NCI-H774 (cell line): ENCODE measurements at places on chromosomes 5 and 9.

- no peak for DNase-seq
Observed at GRCh38 chr9:127919253-127919815, 2.5 kb upstream of the ST6GALNAC4 start.

GRCh38 chr5:102863764-102864560 is 108.9 kb downstream of the PAM start:
- no peak for DNase-seq

DNA sequence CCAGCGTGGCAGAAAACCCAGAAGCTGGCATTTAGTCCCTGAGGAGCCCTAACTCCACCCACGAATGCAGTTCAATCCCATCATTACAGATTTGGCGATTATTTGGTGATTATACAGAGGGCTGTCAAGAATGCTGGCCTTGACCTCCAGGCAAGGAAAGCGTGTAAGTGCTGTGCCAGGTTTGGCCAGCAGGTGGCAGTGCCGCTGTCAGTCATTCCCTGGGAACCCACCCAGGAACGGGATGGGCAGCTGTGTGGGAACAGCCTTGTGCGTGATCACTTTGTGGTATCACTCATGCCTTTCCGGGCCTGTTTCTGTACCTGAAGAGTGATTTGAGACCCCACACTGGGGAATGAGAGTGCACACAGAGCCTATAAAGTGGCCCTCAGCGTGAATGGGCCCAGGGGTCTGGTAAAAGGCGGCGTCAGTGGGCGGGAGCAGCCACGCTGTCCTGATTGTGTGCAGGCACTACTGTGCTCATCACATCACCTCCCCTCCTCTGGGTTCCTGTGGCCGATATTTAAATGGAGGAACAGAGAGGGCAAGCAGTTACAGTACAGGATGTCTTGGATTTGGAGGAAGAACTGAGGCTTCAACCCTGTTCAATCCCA is 215.6 kb downstream of the ROR2 start:
- DNase-seq: peak; percentile 7

DNA sequence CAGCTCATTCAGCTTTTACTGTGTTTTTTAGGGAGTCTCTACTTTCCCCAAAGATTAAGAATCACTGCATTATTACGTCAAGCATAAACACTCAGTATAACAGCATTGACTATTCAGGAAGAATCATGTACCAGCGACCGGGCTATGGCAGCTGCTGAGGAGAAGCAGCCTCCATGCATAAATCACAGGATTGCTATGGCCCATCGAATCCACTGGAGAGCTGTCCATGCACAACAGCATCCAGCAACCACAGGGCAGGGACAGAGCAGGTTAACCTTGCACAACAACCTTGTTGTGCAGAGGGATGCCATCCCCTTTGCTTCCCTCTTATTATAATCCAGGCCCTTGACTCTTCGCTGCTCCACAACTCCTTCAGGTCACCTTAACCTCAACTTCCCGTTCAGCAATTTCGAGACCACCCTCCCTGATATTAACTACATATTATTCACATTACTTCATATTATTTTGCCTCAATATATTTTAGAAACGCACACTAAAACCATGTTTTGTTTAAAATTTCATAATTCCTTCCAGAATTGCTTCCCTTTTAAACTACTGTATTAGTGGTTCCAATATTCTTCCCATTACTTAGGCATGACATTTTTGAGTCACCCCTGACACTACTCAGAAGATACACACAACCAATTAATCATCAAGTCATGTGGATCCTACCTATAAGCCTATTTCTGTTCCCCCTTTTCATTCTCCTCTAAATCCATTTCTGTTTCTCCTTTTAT is 991 bp downstream of the IARS1 start:
- no peak for DNase-seq

GRCh38 chr5:132812123-132812765 is 858 bp upstream of the SOWAHA start:
- no peak for DNase-seq

GRCh38 chr5:173451651-173452050 is 123.4 kb upstream of the STC2 start:
- DNase-seq: no peak

DNA sequence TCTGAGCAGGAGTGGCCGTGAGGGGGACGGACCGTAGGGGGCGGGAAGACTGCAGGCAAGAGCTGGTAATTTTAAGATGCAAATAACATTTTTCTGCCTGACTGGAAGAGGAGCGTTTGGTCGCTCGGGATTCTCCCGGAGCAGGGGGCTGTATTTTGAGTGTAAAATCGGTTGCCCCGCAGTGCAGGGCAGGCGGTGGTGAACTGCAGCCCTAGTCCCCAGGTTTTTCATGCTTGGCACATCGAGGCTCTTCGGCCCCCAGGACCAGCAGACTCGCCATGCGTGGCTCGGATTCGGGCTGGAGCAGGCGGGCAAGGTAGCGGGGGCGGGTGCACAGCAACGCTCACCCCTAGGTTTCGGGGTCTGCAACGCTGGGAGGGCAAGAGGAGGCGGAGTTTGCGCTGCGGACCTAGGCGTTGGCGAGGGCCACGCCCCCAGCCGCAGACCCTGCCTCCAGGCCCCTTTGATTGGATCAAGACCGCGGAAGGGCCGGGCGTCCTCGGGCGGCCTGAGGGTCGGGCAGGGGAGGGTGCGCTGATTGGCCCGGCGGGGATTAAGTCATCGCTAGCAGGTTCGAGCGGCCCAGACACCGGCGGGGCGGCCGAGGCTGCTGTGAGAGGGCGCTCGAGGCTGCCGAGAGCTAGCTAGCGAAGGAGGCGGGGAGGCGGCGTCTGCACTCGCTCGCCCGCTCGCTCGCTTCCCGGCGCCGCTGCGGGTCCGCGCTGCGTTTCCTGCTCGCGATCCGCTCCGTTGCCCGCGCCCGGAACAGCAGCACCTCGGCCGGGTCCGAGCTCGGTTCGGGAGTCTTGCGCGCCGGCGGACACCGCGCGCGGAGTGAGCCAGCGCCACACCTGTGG is at the start of gene ARHGAP26:
Gene ARHGAP26, plus strand, starts transcription at position 585 of the 857 bp plus-strand sequence. CDS start 385 bp downstream, outside the sequence.
- peak; percentile 94 for DNase-seq

DNA sequence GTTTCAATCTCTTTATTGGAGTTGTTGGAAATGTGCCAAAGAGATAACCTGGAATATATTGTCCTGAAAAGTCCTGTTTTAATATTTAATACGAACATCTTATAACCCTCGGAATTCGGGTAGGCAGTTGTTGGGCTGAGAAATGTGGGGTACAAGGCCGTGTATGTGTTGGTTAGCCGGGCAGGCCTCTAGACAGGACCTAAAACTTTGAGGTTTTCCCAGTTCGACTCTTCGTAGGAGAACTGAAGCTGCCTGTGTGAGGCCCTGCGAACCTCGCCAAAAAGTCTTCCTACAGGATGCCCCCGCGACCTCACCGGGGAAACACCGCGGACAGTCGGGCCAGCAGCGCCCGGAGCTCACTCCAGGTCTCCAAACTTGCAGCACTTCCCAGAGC is 583 bp upstream of the TJP2 start:
- no peak for DNase-seq

GRCh38 chr5:146962801-146963355 is 84.3 kb upstream of the PPP2R2B start:
- no peak for DNase-seq

DNA sequence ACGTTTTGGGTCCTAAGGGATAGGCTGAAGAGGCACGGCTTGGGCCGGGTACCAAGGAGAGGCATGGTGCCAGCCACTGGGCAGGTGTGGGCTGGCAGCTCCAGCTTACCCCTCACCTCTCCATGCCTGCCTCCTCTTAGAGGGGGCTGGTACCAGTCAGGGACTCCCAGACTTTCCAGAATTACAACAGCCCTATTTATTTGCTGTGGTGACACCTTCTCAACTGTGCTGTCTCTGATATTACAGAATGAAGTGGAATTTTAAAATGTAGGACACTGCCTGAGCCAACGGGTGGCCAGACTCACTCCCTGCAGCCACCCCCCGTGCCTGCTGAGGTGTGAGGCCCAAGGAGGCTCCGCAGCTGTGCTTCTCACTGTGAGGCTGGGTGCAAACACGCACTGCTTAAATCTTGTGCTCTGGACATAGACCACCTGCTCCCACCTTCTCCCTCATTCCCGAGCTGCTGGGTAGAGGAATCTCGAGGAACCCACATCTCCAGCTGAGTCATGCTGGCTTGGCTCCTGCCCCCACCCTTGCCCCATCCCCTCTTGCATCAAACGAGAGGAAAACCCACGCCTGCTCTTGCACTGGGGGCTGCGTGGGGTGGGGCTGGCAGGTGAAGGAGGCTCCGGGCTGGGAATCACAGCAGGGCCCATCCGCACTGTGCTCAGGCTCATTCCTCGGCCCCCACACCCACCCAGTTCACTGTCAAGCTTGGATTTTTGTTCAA is 47.9 kb downstream of the PRRT1B start:
- DNase-seq: no peak

DNA sequence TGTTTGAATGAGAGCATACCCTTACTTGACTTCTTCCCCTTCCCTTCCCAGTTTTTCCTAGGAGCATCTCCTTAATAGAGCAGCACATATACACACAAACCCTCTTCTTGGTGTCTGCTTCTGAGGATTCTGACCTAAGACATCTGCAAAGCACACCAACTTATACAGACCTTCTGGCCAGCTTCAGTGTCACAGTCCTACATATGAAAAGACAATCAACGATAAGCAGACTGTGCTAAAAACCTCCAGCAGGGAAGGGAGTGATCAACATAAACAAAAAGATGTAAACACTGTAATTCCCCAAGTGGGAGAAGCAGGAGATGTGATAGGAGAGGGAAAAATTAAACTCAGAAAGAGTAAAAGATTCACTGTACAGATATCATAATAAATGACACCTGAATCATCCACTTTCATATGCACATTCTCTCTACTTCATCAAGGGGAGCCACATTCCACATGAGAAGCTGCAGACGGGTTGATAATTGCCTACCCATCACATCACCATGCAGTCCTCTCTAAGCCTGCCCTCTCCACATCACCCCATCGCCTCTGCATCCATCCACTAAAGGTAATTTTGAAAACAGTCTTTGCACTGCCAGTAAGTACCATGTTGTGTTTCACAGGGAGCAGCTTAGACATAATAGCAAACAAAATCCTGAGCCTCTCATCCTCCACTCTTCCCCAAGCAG is 13.0 kb downstream of the APBA1 start:
- DNase-seq: no peak

DNA sequence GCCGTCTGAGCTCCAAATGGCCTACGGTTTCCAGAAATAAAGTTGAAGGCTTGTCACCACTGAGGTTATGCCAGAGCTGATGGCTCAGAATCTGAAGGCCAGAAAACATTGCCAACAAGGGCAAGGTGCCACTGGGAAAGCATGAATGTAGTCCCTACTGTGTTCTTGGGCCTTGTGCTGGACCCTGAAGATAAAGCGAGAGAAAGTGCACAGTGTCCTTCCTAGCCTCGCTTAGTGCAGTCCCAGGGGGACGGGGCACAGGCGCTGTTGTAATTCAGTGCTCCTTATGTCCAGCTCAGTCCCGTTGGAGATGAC is 84.5 kb downstream of the NDFIP1 start:
- DNase-seq: no peak

- no peak for DNase-seq
Observed at GRCh38 chr9:98045234-98046179, 11.0 kb upstream of the NANS start.

- no peak for DNase-seq
Observed at GRCh38 chr5:161471211-161471950, 75.1 kb downstream of the GABRB2 start.

DNA sequence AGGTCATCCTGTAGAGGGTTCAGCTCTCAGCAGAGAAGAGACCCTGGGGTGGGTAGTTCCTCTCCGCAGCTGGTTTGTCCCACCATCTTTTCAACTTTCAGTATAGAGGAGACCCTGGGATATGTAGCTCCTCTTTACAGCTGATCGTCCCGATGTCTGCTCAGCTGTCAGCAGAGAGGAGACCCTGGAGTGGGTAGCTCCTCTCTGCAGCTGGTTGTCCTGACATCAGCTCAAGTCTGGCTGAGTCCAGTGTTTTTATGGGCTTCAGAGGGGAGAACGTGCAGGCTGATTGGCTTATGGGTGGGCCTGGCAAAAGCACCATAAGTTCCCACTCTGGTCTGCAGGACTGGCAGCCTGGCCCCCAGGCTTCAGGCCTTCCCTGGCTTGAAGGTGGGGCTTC is 80.8 kb downstream of the NLN start:
- DNase-seq: no peak

GRCh38 chr9:99119976-99120655 is 15.2 kb downstream of the TGFBR1 start:
- DNase-seq: no peak

- DNase-seq: no peak
Observed at GRCh38 chr5:131782717-131783116, 14.1 kb downstream of the FNIP1 start.

DNA sequence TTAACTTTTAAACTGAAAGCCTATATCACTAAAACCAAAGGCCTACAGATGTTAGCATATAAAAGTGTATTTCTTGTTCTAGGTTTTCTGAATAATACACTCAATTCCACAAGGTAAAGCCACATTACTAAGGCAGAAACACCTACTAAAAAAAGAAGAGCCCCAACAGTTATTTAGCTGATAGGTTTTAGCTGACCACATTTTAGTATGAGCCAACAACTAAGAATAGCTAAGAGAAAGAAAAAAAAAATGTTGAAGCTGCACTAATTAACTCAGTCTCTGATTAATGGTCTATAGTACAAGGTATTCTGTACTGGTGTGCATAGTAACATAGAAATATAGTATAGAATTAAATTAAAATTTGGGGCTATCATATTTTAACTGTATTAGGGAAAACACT is 23.5 kb downstream of the ZFR start:
- no peak for DNase-seq

- DNase-seq: peak; percentile 43
Observed at GRCh38 chr5:90020575-90021538, 388.7 kb downstream of the CETN3 start.

- no peak for DNase-seq
Observed at GRCh38 chr5:73821003-73821402, 195.0 kb downstream of the ARHGEF28 start.

GRCh38 chr9:126283799-126284465 is 42.7 kb upstream of the MVB12B start:
- no peak for DNase-seq

DNA sequence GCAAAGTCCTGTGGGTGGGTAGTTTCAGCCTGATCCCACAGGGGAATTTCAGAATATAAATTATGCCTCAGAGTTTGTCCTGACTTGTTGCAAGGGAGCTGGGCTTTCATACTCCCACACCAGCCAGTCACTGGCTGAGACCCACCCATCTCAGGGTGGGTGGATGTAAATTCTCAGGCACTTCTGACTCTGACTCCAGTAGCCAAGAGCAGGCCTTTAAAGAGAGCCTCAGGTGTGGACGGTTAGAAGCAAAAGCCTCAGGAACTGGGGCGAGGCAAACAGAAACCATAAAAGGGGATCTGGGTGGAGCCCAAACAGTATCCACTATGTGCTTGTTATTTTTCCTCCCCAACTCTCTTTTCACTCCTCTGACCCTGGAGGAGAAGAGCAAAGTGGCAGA is 28.6 kb upstream of the FBXW11 start:
- no peak for DNase-seq

DNA sequence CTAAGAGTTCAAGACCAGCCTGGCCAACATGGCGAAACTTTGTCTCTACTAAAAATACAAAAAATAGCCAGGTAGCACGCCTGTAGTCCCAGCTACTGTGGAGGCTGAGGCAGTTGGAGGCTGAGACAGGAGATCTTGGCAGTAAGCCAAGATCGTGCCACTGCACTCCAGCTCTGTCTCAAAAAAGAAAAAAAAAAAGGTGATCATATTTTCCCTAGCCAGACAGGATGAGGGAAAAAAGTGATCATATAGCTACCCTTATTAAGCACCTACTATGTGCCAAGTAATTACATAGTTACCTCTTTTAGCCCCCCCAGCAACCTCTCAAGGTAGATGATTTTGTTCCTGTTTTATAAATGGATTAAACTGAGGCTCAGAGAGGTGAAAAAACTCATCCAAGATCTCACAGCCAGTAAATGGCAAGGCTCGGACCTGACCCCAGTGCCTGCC is 18.1 kb upstream of the RPL26L1 start:
- DNase-seq: no peak

- DNase-seq: no peak
Observed at GRCh38 chr5:140202078-140202477, 27.1 kb downstream of the CYSTM1 start.
